Forelimb muscle (tissue), 1 donor: ENCODE measurements at places on chromosomes 7 and 10.
A peak's percentile ranks its signal among the peaks of the same experiment; 100 is the strongest.

- no peak for DNase-seq
These were observed 269.0 kb downstream of the DIP2C start for GRCh38 chr10:420154-421121.

DNA sequence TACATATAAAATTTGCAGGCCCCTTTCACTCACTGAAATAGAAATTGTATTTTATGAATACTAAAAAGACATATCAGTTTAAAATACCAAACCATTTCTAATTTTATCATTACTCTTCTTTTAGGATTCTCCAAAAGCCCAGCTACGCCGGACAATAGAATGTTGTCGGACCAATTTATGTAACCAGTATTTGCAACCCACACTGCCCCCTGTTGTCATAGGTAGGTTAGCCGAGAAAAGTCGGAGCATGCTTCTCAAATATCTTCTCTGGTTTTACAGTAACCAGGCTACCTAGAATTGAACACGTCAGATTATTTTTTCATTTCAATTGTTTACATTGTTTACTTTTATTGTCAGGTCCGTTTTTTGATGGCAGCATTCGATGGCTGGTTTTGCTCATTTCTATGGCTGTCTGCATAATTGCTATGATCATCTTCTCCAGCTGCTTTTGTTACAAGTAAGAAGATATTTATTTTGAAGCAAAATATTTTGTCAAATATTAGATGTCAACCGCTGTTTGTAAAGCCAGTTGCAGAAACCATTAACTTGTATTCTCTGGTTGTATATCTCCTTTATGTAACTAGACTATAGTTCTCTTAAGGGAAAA is 57.6 kb downstream of the MMRN2 start:
- DNase-seq, result peak; percentile 53

DNA sequence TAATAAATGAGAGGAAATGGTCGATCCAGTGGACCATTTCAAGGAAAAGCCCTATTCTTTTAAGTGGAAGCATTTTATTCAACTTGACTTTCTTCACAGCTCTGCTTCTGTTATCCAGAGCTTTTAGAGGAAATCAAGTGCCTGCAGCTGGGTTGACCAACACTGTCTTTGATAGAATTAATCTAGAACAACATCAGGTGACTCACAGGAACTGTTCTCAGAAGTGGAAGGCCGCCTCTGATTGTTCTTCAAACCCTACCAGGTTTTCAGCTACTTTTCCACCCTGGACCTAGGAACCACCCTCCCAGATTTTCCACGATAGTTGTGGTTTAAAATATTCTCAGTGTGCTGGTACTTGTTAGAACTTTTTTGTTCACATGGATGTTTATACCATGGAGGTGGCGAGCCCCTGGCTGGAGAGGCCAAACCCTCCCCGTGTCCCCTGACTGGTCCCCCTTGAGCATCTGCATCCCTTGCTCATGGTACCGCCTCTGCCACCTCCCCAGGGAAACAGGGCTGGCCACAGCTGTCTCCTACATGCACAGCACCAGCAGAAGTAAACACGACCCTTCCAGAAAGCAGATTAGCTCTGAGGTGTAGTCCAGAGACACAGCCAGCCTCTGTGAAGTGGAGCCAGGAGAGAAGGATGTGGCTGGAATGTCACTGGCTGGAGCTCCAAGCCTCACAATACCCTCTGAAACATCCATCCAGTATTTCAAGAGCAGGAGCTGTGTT is 293.3 kb downstream of the USP6NL start:
- DNase-seq, result no peak

- no peak for DNase-seq
These were observed 12.4 kb downstream of the KLF6 start for GRCh38 chr10:3772361-3773171.

- DNase-seq, result no peak
These were observed 56.7 kb downstream of the PCLO start for GRCh38 chr7:83105948-83106347.

DNA sequence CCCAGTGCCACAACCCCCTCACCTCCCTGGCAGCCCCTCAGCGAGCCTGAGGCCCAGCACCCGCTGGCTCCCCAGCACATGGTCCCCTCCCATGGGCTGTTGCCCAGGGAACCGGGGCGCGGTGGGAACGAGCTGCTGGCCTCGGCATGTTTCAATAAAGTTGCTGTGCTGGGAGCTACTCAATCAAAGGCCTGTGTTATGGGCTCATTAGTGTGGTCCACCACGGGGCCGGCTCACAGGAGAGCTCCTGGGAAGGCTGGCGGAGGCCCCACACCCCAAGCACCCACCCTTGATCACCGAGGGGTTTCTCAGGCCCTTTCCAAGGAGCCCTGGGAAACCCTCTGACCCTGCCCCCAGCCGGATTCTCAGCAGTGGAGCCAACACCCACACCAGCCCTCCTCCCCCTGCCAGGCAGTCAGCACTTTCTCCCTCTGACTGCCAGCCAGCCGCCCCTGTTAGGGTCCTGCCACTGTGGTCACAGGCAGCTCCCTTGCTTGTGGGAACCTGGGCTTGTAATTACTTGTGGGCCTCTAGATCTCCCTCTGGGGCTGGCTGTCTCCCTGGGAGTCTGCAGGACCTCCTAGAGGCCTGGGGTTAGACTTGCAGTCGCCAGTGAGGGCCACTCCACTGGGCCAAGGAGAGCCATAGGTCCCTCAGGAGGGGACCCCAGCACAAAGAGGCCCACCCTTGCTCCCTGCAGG is 24.8 kb upstream of the TRIM8 start:
- no peak for DNase-seq

GRCh38 chr7:135240441-135240840 is 6.8 kb downstream of the STRA8 start:
- no peak for DNase-seq
